ENCODE measurements at places on chromosomes 2 and 18.
A peak's percentile ranks its signal among the peaks of the same experiment; 100 is the strongest.

GRCh38 chr18:23087352-23087751, 47.9 kb upstream of the CABLES1 start:
- no peak for DNase-seq

DNA sequence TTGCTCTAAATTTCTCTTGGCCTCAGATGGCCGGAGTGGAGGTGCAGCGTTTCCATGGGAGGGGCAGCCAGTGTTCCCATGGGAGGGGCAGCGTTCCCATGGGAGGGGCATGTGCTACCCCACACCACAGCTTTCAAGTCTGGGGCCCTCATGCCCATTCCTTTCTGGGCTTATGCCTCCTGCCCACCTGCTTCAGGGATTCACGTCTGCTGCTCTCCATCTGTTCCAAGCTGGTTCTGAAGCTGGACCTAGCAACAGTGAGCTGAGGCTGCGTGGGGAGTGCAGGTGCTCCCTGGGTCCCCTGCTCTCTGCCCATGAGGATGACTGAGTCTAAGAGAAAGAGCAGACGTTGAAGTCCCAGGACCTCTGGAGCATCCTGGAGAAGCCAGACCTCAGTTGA, 243.1 kb upstream of the PXDN start:
- DNase-seq, result no peak

DNA sequence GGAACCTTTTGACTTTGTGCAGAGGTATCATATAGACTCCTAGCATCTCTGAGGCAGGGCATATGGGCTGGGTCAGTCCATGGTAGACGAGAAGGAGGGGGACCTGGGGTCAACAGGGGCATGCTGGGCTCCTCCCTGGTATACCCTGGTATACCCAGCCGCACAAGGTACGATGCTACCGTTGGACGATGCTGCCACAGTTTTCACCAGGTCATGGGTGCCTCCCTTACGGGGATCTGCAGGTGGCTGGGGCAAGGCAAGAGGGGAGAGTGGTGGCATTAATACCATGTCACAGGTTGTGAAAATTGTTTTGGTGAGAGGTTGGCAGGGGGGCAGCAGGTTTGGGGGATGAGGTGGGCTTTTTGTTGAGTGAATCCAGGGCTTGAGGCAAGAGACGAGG, 149.8 kb downstream of the TSN start:
- no peak for DNase-seq

GRCh38 chr18:34838669-34839068, 128.6 kb downstream of the DTNA start:
- DNase-seq, result no peak

DNA sequence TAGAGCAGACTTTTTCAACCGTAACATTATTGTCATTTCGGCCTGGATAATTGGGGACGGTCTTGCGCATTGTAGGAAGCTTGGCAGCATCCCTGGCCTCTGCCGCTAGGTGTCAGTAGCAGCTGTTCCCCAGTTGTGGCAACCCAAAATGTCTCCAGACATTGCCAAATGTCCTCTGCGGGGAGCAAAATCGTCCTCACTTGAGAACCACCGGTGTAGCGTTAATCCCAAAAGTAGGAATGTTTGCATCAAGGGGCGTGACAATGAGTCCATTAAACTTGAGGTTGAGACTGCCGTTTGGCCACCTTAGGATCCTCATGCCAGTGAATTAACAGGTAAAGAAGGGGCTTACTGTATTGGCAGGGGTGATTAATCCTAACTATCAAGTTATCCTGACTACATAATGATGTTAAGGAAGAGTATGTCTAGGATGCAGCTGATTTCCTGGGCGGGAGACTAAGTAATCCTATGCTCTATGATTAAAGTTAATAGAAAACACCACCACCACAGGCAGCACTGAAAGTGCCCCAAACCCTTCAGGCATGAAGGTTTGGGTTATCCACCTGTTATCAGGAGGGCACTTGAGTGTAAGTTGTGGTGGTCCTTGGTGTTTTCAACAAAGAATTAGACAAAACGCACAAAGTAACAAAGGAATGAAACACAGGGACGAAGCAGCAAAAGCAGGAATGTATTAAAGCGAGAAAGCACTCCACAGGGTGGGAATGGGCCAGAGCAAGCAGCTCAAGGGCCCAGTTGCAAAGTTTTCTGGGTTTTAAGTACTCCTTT, 4.9 kb upstream of the ZC3H8 start:
- DNase-seq, result peak; percentile 68

- DNase-seq, result no peak
Measured at GRCh38 chr2:124585277-124585676, 560.2 kb downstream of the CNTNAP5 start.

DNA sequence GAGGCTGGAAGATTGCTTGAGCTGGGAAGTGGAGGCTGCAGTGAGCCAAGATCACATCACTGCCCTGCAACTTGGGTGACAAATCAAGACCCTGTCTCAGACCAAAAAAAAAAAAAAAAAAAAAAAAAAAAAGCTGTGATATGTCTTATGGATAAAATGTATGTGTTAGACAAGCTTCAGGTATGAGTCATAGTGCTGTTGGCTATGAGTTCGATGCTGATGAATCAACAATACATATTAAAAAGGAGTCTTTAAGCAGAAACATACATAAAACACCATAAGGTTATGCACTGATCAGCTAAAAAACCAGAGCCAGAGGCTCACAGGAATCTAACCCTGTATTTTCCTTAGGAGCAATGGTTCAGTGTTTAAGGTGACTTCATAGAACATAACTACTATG, 332.3 kb downstream of the NCKAP5 start:
- DNase-seq, result no peak

DNA sequence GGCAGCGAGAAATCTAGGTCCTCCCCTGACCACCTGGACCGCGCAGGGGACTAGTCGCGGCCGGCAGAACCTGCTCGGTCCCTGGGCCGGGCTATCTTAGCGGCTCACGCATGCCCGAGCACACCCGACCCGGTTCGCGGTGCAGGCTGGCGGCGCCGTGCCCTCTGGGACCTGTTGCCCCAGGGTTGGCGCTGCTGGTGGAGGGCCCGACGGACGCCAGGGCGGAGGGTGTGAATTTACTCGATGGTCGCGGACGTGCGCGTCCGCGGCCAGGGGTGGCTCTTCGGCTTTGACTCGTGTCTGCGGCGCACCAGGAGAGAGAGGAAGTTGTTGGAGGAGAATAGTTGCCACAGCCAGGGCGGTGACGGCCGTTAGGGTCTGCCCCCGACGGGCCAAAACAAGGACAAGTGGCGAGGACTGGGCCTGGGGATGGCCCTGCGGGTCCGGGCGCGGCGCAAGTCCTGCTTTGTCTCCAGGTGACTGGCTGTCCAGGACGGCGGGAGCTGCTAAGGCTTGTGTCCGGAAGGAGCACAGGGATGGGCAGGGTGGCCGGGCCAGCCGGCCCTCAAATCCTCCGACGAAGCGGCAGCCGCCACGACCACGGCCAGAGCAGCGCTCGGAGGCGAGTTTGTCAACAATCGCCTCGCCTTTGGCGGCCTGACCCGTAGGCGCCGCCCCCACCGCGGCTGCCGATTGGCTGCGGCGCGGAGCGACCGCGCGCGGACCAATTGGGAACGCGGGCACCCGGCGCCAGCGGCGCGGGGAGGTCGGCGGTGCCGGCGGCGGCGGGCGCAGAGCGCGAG, 1.3 kb downstream of the BCL2L11 start:
- DNase-seq, result peak; percentile 40

- no peak for DNase-seq
Measured at GRCh38 chr18:13422541-13423147, 204.1 kb downstream of the LDLRAD4 start.

DNA sequence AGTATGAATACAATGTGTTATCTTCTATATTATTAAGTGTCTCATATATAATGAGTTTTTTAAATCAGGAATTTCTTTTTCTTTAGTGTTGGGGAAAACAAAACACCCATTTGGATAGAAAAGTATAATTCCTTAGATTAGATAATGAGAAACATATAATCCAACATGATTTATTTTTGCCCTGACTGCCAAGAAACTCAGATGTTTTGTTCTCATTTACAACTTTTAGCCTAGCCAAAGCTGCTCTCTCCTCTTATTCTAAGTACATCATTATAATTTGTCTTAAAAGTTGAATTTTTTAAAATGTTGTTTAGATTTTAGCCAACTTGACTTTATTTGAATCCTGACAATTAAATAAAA, 68.6 kb downstream of the SLC40A1 start:
- DNase-seq, result no peak

- no peak for DNase-seq
Measured at GRCh38 chr2:15927551-15928218, 12.7 kb upstream of the MYCN start.

GRCh38 chr18:76741346-76741745, 81.0 kb upstream of the ZNF236 start:
- DNase-seq, result no peak

DNA sequence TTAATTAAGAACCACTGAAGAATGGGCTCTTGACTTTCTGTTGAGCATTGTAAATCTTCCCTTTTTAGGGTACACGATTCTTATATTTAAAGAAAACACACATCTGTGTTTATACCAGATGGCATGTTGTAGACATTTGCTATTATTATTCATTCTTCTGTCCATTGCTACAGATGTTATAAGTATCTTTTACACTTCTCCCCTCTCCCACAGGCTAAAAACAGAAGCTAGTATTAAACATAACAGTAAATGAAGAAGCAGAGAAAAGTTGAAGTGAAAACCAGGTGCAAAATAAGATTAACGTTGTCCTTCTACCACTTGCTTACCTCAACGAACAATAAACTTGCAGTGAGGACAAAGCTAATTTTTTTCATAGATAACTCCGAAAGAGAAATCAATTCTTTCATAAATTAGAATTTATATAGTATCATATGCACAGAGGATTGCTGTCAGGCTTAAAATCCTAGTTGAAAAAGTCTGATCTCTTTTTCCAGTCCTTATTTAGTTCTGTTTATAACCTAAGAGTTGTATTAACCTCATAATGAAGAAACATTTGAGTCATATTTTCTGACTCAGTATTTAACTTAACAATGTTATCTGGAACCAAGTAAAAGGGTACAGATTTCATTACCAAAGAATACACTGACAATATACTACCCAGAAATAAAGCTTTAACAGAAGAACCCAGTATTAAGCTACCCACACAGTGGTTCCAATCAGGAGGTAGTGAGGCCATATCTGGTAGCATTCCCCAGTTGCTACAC, 16.4 kb upstream of the ZNF385B start:
- no peak for DNase-seq

DNA sequence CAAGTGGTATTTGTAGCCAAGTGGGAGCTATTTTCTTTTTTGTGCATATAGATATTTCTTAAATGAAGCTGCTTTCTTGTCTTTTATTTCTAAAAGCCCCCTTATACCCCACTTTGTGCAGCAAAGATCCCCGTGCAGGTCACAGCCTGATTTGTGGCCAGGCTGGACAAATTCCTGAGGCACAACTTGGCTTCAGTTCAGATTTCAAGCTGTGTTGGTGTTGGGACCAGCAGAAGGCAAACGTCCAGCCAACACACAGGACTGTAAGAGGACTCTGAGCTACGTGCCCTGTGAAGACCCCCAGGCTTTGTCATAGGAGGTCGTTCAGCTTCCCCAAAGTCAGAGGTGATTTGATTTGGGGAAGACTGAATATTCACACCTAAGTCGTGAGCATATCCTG, 21.9 kb downstream of the FOSL2 start:
- no peak for DNase-seq

- DNase-seq, result no peak
Measured at GRCh38 chr2:70243806-70244584, 4.4 kb downstream of the TIA1 start.

- DNase-seq, result peak; percentile 98
Measured at GRCh38 chr18:79068937-79069716, at the start of gene ATP9B. ATP9B (plus strand) TSS chr18:79069394; CDS start chr18:79069411, 17 bp downstream.

DNA sequence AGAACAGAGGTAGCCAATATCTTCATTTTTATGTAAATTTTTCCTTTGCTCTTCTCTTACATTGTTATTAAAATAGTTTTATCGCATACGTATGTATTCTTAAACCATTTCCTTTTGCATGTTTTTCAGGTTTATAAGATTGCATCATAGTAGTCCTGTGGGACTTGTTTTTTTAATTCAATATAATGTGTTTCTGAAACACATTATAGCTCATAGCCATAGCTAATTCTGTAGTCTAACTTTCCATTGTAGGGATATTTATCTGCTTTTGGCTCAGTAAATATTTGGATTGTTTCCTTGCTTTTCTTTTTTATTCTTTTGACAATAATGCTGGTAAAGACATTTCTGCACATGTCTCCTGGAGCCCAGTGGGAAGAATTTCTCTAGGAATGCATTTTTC, 484.3 kb downstream of the PTPRM start:
- no peak for DNase-seq

DNA sequence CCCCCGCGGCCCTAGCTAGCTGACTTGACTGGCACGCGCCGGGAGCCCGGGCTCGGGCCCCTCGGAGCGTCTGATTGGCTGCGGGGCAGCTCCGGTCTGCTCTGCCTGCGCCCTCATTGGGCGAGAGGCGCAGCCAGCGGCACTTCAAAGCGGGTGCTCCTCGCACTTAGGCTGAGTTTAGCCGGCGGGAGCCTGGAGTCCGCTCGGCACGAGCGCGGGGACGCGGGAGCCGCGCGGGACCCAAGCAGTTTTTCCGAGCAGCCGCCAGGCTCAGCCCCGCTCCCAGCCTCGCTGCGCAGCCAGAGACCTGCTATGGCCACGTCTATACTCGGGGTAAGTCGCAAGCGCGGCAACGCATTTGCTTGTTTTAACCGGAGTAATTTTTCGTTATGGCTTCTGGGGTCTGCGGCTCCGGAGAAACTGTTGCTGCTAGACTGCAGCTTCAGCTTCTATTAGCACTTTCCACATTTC, at the start of gene SP9:
SP9 (plus strand) TSS at position 174 of the 471 bp plus-strand sequence; CDS start at position 313, 139 bp downstream.
- no peak for DNase-seq

DNA sequence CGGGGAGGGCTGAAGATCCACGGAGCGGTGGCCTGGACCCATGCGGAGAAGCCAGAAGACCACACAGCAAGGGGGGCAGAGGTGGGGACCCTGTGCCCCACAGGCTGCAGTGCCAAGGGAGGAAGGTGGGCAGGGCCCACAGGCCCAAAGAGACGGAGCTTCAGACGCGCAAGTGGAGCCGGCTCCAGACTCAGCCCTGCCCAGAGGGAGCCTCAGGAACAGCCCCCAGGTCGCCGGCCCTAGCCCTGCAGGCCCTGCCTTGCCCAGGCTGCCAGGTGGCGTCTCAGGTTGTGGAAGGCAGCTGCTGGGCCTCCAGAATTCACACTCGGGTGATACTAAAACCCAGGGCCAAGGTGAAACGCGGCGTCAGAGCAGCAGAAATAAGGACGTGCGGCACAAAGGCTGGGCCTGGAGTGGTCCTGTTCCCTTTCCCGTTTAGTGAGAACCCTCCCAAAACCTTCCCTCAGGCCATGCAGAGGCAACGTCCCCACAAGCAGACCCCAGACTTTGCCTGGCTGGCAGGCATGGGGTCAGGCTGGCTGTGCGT, 36.8 kb downstream of the SLC66A2 start:
- no peak for DNase-seq

GRCh38 chr2:172091000-172091641, 5.8 kb downstream of the DLX1 start:
- DNase-seq, result no peak
